ENCODE measurements at places on chromosomes 3 and 15.

DNA sequence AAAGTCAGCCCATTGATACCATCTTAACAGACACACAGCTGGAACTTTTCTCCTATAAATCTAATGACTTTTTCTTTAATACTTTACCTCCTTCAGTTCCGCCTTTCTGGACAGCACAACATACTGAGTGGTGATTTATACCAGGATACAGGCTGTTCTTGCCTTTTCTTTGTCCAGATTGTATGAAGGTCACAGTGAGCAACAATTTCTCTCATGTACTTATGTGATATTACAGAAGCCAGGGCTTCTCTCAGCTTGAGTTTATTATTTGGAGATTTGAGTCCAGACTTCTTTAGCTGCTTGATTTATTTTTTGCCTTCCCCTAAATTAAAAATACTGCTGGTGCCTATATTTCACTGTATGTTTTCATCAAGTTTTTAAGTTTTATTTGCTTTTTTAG is 976.0 kb downstream of the ROBO2 start:
- no peak for DNase-seq

DNA sequence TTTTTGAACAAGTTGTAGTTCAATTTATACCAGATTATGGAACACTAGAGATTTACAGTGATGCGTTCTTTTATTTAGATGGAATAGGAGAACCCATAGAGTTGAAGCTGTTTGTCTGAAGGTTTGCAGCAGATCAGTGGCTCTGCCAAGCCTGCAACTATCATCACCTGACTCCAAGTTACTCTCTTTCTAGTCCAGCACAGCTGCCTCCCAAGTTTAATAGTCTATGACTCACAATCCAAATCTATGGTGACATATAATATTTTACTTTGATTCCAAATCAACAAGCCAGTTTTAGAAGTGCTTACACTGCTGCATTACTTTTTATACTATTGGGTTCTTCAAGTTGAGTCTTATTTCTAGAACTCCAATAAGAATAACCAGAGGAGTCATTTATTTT is 400.4 kb downstream of the LPP start:
- peak; percentile 8 for DNase-seq

- no peak for DNase-seq
Measured at GRCh38 chr15:70087708-70088352, 9.9 kb downstream of the TLE3 start.

- DNase-seq, result no peak
Measured at GRCh38 chr15:42523331-42523730, 25.3 kb downstream of the LRRC57 start.

DNA sequence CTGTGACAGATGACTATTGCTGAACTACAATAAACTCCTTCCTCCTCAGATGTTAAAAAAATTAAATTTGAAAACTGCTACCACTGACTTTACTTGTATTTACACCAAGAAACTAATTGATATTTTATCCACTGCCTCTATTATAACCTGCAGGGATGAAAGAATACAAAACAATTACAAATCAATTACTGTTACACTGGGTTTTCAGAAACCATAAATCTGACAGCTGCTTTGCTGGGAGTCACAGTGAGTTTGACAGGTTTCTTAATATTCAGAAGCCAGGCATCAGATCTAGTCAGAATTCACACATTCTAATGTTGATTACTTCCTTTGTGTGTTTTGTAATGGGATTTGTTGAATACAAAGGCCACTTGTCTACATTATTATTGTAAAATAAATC is 252.6 kb upstream of the MRPL3 start:
- no peak for DNase-seq

DNA sequence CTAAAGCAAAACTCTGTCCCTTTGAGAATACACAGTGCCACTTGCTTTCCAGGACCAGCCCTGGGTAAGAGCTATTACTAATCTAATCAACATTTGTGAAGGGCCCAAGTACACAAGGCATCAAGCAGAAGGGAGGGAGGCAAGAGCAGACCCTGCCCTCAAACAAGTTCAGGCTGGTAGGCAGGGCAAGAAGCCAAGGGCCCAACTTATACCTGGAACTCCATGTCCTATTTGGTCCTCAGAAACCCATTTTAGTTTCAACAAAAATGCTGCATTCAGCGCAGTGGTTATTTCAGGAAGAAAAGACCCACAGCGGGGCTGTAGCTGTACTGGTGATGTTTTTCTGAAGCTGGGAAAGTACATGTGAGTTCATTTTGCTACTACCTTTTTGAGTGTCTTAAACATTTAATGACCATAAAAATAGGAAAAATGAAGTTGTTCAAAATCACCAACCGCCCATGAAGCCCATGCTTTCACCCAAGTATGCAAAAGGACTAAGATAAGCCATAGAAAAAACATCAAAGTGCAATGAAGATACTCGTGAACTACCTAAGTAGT is 2.8 kb downstream of the RPS17 start:
- DNase-seq, result peak; percentile 56

- no peak for DNase-seq
Measured at GRCh38 chr15:76996076-76996525, 1.2 kb downstream of the PSTPIP1 start.

GRCh38 chr15:58227706-58228543 is 89.7 kb downstream of the AQP9 start:
- DNase-seq, result peak; percentile 85

DNA sequence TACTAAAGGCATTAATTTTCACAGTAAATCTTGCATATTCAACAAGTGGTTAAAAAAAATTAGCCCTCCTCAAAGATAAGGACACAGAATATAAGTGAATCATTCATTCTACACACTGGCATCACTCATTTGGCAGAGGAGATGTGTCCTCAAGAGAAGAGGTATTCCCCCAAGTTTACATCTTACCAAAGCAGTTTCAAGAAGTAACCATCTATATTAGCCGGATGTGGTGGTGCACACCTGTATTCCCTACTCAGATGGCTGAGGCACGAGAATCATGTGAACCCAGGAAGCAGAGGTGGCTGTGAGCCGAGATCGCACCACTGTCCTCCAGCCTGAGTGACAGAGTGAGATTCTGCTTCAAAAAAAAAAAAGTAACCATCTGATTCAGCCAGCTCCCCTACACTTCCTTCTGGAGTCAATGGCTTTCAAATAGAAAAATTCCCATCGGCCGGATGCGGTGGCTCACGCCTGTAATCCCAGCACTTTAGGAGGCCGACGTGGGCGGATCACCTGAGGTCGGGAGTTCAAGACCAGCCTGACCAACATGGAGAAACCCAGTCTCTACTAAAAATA is 15.4 kb downstream of the RAF1 start:
- DNase-seq, result no peak

DNA sequence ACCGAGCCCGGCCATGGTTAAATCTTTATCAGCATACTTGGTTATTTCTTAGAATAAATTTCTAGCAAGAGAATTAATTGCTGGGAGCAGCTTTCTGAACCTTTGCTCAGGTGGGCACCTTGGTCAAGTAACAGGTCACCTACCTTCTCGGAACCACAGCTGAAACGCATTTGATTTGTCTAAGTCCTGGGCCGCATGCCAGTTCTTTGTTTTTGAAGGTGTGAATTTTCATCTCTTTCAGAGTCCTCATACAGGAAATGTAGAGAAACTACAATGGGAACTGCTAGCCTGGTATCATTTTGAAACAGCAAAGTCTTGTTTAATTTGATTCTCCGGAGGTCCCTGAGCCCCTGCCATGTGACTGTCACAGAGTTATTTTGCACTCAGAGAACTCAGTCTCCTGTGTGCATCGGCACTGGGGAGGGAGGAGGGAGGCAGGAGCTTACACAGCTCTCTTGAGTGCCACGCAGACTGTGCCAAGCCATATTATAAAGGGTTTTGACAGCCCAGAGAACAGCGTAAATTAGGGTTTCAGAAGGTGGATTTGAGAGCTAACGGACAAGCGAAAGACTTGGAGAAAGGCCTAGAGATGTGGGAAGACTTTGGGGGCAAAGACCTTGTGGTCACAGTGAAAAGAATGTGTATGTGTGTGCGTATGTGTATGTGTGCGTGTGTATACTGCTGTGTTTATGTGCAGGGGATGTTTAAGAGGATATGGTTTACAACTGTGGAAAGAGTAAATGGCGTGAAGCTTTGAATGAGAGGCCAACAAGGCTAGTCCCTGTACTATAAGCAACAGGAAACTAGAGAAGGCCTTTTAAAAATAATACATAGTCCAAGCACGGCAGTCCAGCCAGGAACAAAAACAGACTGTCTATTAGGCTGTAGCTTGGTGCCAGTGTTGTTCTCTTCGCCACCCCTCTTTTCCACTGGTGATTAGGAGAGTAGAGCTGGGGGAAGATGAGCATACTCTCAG is 61.8 kb upstream of the ATP13A3 start:
- no peak for DNase-seq

DNA sequence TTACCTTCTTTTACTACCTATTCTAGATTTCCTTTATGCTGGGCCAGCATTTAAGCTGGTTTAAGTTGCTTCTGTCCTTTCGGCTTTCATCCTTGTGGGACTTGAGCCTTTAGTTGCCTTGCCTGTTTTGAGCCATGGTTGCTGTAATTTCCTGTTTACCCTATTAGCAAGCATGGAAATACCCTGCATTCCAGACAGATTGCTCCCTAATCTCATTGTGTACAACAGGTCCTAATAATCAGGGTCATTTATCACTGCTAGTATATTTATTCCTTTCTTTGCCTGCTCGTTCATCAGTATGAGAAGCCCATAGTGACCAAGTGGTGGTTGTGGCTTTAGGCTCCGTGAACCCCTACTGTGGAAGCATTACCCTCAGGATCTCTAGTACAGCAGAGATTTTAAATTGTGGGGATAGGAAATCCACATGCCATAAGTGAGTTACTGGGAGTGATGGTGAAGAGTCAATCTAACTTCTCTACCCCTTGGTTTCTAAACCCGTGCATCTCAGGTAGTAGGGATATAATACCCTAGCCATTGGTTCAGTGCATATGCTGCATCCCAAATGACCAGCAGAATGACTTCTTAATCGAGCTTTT is 31.9 kb downstream of the NCK1 start:
- DNase-seq, result peak; percentile 94

GRCh38 chr3:27677565-27677964 is 44.6 kb downstream of the EOMES start:
- peak; percentile 96 for DNase-seq

- DNase-seq, result no peak
Measured at GRCh38 chr3:187957165-187957581, 196.8 kb upstream of the LPP start.

DNA sequence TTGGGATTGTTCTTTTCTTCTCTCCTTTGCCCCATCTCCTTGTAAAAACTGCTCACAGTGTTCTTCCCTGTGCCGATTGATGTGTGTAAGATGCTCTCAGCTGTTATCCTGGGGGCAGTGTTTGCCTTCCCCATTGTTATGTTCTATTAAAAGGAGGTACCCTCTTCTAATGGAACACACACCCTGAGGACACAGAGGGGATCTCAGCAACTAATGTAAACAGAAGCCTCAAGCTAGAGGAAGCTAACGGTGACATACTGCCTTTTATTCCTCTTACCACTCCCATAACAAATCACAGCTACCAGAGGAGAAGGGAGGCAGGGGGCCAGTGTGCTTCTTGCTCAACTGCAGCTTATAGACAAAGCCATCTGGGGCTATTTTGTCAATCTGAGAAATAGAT is 2.2 kb downstream of the TAGLN3 start:
- no peak for DNase-seq

DNA sequence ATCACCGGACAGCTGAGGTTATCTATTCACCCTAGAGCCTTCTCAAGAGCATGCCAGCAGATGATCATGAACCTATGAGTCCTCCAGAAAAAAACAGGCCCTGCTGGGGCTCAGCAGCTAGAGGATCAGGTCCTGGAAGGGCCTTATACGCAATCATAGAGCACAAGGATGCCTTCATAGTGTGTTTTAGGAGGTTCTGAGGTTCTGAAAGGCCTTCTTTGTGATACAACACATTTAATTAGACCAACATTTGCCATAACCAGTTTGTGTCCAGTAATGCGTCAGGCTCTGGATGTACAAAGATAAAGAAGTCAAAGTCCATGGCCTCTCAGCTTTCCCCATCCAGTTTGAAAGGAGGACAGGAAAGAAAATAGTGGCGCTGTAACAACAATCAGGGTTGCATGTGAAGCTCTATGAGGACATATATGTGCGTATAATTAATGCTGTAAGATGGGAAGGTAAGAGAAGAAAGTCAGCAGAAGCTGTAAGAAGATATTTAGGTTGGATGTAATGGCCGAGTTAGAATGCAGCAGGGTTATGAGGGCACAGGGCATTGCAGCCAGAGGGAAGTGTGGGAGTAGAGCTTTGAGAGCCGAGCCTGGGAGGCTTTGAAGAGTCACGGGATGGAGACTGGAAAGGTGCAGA is 302.6 kb upstream of the TBL1XR1 start:
- DNase-seq, result no peak

DNA sequence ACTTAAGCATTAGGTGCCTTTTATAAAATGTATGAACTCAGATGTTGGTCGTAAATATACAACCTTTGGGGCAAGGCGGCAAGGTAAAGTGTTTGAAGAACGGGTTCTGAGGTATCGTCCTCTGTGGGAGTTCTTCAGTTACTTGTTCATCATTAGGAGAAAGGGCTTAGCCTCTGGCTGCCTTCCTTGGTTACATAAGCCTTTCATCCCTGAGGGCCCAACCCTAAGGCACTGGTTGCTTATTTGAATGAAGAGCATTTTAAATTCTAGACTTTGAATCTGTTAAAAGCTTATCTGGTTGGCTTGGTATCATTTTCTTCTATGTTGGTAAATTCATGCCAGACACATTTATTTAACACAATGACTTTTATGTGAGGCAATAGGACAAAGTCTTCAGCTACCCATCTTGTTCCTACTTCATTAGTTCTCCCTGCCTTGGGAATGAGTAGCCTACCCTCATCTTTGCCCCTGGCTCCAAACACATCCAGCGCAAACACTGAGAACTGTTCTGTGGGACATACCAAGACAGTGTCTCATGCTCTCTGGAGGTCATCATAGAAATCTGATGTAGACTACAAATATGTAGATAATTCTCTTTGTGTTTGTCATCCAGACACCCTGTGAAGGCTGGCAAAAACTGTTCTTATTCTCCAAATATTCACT is 12.4 kb upstream of the CCDC80 start:
- peak; percentile 92 for DNase-seq

- DNase-seq, result peak; percentile 44
Measured at GRCh38 chr3:175433026-175433674, 574.0 kb downstream of the NAALADL2 start.

DNA sequence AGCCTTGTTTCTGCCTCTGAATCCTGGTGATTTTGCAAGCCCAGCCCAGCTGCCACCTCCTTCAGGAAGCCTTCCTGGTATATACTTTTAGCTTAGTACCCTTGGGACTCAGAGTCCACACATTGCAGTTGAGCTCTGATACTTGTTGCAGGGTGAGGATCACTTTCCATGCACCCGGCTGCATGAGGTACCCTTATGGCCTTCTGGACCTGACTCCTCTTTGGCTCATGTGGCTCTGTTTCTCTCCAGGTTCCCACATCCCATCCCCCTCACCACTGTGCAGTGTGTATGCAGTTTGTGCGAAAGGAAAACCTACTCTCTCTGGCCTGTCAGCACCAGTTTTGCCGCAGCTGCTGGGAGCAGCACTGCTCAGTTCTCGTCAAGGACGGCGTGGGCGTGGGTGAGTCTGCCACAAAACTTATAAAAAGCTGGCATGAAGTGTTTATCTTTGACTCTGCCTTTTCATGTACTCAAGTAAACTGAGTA is 23.1 kb upstream of the P4HTM start:
- peak; percentile 36 for DNase-seq

Measured in epithelial cell of esophagus (primary cell).